ENCODE measurements at places on chromosomes 6 and 20.

- DNase-seq, result no peak
Measured at GRCh38 chr20:48414786-48415185, 413.0 kb downstream of the PREX1 start.

DNA sequence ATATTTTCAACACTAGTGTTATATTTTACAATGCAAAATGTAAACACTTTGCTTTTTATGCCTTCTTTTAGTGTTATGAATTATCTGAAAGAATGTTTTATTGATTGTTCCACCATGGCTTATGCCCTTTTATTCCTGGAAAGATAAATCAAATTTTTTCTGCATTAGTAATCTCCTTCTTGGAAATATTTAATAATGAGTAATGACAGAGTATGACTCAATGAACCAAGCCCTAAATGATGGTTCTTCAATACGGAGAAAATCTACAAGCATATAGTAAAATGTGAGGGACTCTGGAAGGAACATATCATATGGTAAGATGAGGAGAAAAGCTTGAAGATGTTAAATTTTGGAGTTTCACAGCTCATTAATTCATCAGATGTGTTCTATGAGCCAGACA is 929.6 kb downstream of the C6orf118 start:
- DNase-seq, result no peak

DNA sequence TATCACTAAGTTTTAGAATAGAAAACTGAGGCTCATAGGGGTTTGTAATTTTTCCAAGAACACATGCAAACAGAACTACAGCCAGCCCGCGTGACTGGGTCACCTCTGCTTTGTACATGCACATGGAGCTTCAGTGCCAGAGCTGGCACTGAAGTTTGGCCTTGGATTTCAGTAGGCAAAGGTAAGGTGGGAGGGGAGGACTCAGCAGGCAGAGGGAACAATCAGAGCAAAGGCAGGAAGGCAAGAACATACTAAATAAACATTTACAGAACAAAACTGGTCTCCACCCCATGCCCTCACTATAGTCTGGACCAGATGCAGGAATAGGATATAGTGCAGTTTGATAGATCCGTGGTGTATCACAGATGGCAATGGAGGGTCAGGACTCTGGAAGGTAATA is 13.6 kb upstream of the ABRACL start:
- no peak for DNase-seq

GRCh38 chr6:151291722-151292059 is 51.9 kb downstream of the AKAP12 start:
- DNase-seq, result no peak

DNA sequence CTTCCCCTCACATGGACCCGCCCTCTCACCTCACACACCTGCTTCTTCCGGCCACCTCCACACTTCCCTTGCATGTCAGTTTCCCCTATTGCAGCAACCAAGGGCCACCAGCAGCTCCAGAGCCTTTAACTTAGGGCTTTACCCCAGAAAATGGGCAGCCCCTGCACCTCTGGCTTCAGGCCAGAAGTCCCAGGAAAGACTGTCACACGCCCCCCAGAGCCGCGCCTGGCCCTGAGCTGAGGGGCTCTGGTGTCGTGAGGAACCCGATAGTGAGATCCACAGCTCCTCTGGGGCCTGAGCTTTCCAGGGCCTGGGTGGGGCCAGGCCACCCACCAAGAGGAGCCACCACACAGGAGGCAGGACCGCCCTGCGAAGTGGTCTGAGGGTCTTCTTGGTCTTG is 182.4 kb downstream of the DLL1 start:
- DNase-seq, result peak; percentile 32

DNA sequence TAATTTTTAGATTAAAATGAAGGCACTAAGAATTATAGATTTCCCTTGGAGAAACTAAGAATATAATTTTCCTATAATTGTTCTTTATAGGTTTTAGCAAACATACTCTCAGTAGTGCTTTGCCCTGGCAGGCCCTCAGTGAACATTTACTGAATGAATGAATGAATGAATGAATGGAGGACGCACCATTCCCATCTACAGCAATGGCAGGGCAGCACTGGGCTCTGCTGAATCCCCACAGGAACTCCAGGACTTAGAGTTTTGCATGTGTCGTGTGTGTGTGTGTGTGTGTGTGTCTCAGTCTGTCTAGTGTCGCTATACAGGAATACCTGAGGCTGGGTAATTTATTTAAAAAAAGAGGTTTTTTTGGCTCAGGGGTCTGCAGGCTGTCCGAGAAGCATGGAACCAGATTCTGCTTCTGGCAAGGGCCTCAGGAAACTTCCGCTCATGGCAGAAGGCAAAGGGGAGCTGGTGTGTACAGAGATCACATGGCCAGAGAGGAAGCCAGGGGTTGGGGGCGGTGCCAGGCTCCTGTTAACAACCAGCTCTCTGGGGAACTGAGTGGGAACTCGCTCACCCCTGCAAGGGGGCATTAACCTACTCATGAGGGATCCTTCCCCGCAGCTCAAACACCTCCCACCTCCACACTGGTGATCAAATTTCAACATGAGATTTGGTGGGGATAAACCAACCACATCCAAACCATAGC is 20.1 kb downstream of the RNASET2 start:
- no peak for DNase-seq

- DNase-seq, result no peak
Measured at GRCh38 chr20:16942756-16943155, 194.6 kb downstream of the OTOR start.

GRCh38 chr6:156587071-156587470 is 190.1 kb upstream of the ARID1B start:
- no peak for DNase-seq

GRCh38 chr6:113461153-113461932 is 395.8 kb upstream of the MARCKS start:
- no peak for DNase-seq

- DNase-seq, result no peak
Measured at GRCh38 chr20:42138729-42139128, 520.6 kb upstream of the CHD6 start.

DNA sequence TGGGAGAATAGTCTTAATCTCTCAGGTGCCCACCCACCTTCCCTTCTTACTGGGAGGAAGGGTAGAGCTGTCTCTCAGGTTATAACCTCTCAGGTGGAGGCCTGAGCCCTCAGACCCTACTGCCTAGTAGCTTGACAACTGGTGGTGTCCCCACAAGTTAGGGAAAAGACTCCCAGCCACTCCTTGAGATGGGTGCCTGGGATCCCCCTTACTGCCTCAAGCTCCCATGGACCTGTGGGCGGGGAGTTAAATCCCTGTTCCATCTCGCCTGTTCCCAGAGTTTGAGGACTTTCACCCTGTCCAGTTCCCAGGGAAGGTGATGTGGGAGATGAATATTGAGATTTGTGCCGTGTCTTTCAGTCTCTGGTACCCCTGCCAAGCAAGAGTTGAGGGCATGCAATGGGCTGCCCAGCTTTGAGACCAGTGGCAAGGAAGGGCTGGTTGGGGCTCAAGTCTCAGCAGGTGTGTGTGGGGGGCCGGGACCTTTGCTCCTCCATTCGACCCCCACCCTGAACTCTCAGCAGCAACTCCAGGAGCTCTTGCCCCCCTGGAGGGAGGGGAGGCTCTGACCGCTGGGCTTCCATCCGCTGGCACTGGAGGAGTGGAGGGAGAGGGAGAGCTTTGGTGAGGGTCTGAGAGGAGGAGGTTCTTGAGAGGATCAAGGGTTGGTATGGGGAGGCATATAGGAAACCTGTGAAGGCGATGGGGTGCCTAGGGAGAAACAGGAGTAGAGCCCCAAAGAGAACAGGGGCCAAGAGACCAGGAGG is 1.1 kb upstream of the PBX2 start:
- no peak for DNase-seq

GRCh38 chr20:62235001-62235776 is 3.1 kb upstream of the OSBPL2 start:
- DNase-seq, result no peak

- DNase-seq, result no peak
Measured at GRCh38 chr6:17305219-17306001, 24.2 kb downstream of the RBM24 start.

- no peak for DNase-seq
Measured at GRCh38 chr6:154406869-154407268, 50.3 kb upstream of the IPCEF1 start.

DNA sequence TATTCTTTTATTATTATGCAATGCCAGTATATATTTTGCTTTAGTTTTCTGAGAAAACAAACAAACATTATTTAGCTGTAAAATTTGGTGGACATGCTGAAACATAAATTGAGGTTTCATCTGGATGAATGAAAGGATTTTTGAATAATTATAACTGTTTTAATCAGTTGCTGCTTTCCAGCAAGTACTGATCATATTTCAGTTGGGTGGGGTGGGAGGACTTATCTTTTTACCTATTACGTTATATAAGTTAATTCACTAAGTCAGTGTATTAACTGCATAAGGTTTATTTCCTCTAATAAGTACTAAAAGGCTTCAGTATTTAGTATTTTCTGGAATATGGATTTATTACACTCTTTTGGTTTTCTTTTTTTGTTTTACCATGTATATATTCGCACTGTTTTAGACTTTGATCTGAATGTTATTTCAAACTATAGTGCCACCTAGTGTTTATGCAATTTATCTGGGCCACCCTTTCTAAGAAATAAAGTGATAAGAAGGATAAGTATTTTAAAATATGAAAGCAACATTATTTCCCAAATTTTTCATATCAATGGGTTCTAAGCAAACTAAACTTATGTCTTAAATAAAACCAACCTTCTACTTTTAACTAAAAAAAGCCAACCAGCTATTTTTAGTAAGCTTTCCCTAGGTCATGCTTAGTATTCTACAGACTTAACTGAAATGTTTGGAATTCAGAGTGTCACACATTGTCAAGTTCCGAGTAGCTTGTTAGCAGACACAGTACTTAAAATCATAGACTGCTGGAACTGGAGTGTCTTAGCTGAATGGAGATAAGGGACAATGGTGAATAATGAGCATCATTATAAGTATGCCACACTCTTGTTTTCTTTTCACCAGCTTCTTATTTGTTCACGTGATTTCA is 105.4 kb upstream of the MCHR2 start:
- DNase-seq, result no peak

DNA sequence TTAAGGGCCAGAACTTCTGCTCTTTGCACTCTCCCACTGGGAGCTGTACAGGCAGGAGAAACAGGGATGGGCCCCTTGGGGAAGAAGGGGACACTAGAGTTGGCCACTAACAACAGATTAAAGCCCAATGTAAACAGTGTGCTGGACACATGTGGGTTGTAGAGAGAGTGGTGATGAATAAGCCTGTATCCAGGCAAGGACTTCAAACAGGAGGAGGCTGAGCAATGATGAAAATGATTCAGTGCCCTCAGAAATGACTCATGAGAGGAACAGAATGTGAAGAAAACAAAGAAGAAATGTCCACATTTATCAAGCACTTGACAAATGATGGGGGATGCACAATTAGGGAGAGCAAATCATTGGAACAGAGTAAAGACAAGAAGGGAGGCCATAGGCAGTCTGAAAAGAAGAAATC is 242.3 kb downstream of the TBX18 start:
- no peak for DNase-seq

DNA sequence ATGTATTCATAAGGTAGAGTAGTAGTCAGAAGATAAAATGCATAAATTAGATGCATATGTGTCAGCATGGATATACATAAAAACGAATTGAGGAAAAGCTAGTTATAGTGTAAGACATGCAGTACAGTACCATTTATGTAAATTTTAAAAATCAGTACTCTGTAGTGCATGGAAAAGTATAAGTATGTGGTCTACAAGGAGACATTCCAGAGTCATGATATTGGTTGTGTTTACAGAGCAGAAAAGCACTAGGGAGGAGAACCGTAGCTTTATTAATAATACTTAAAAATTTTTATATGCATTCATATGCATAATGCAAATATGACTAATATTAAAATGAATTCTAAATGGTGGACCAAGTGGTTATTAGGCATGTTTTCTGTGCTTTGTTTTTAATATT is 220.0 kb downstream of the ZFAND3 start:
- no peak for DNase-seq

- DNase-seq, result no peak
Measured at GRCh38 chr6:96381246-96381645, 140.4 kb upstream of the UFL1 start.

DNA sequence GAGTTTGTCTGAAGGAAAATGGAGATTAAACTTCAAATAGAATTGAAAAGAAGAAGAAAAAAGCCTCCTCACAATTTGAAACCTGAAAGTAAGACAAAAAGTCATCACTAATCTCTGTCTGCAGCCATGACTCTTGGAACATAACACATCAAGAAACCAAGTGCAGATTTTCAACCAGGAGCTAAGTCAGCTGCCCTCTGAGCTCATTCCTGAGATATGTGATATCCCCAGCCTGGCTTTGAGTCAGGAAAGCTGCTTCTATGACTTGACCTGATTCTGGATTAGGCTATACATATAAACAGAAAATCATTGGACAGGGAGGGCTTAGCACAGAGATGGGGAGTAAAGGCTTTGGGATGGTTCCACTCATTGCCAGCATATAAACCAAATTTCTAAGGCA is 891.4 kb downstream of the TFAP2A start:
- no peak for DNase-seq

DNA sequence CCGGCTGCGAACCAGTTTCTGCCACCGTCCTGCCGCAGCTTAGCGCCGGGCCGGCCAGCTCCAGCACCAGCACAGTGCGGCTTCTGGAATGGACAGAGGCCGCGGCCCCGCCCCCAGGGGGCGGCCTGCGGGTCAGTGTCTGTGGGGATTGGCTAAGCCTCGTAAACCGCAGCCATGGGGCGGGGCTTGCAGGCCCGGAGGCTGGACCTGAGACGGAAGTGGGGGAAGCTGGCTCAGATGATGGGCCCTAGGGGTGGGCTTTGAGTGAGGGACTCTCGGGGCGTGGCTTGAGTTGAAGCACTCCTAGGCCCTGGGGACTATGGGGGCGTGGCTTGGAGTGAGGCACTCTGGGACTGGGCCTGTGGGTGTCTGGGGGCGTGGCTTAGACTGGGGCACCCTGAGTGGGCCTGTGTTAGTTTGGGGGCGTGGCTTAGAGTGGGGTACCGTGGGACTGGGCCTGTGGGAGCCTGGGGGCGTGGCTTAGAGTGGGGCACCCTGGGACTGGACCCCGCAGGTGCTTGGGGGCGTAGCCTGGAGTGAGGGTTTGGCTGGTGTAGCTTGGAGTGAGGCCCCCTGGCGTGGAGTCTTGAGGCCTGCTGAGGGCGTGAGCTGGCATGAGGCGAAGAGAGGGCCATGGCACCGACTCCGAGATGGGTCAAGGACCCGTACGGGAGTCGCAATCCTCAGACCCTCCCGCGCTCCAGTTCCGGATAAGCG is 6.6 kb downstream of the L3MBTL1 start:
- DNase-seq, result peak; percentile 95

DNA sequence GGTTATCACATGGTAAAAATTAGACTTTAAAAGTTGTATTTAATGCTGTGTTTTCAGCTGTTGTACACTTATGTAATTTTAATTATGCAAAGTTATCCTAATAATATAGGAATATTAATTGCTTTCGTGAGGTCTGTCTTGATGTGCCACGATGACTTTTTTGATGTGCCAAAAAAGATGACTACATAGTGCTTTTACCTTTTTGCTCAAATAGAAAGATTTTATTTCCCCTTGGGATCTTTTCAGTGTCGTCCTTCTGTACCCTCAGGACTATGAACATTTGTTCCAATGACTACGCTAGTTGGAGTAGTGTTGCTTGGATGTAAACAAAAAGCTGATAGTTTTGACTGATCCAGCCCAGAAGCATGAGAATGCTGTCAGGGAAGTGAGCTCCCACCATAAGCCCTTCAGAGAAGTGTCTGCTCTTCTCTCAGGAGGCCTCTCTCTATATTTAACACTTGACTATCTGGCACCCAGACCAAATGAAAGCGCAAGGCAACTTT is 1.2 kb upstream of the CD164 start:
- DNase-seq, result no peak

All from liver (tissue), 10 donors.